ENCODE measurements at places on chromosomes 11 and 22. TPM values are rescaled to one million over a fixed set of nuclear protein-coding genes. Genes with fewer than 3 reads are reported as not detected.

GRCh38 chr11:74966651-74967050 is 17.6 kb downstream of the SPCS2 start:
- H3K36me3 ChIP-seq = peaks cover 32% of the 10 kb centered on the region
- DNase-seq = no peak
- no peak overlapping the region for H3K4me3 ChIP-seq
- H3K27ac ChIP-seq = peak overlapping the region; percentile 32
- no peaks in the 10 kb centered on the region for H3K4me1 ChIP-seq
- H3K27me3 ChIP-seq = no peaks in the 10 kb centered on the region

- H3K36me3 ChIP-seq = no peaks in the 10 kb centered on the region
- H3K27ac ChIP-seq = no peak overlapping the region
- H3K4me1 ChIP-seq = no peaks in the 10 kb centered on the region
- no peaks in the 10 kb centered on the region for H3K27me3 ChIP-seq
- H3K4me3 ChIP-seq = no peak overlapping the region
- no peak for DNase-seq
Observed at GRCh38 chr11:110011595-110011994, 81.6 kb upstream of the ZC3H12C start.

The CNIH2 gene
- under 0.01 TPM for total RNA-seq

DNA sequence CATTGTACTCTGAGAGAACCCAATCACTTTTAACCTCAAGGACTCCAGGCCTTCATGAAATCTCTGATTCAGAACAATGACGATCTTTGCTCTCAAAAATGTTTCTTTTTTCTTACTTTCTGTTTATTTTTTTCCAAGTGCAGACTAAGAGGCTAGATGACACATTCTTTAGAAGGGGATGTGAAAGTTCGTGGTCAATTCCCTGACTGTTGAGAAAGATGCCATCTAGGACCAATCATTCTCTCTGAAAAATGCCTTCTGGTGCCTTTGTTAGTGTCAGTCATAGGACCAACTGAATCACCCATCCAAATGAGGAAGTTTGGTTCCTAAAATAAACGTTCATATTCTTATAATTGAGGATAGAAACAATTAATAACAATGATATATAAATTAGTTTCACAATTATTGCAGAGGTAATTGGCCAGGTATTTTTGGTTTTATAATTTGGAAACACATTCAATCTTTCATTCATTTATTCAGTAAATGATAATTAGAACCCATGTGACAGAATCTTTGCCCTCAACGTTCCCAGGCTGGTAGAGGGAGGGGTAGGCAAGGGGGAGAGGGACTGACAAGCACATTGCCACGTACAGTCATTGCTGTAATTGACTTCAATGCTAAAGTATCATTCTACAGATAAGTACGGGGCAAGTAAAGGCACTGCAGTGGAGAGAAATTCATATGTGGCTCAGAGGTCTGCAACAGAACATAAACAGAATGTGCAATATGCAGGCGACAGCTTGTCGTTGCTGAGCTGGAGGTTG is 333.4 kb upstream of the MPPED2 start:
- H3K36me3 ChIP-seq = no peaks in the 10 kb centered on the region
- H3K27ac ChIP-seq = no peak overlapping the region
- no peak for DNase-seq
- no peak overlapping the region for H3K4me3 ChIP-seq
- no peaks in the 10 kb centered on the region for H3K27me3 ChIP-seq
- H3K4me1 ChIP-seq = no peaks in the 10 kb centered on the region

The P2RY2 gene
- total RNA-seq = 0.36 TPM

DNA sequence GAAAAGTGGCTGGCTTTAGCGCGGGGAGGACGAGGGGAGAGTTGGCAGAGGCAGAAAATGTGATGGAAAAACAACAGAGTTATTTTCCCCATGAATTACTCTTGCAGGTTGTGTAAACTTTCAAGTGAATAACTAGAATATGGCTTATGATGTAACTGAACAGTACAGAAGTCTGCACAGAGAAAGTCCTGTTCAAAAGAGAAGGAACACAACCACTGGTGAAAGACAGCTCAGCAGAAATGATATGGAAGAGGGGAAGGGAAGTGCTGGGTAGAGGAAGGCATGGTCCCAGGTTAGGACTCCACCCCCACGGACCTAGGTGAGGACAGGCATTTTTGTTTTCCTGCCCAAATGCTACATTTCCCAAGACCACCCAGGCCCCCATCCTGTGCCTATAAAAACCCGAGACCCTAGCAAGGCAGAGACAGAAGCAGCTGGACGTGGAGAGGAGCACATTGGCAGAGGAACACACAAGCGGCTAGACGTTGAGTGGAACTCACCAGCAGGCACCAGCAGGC is 77.7 kb downstream of the MAML2 start:
- no peaks in the 10 kb centered on the region for H3K27me3 ChIP-seq
- H3K27ac ChIP-seq = no peak overlapping the region
- DNase-seq = no peak
- no peak overlapping the region for H3K4me3 ChIP-seq
- H3K36me3 ChIP-seq = no peaks in the 10 kb centered on the region

GRCh38 chr22:20422271-20423007 is 15.2 kb downstream of the SCARF2 start:
- peak overlapping the region; percentile 58 for H3K27ac ChIP-seq
- peaks cover 13% of the 10 kb centered on the region for H3K36me3 ChIP-seq
- DNase-seq = peak; percentile 96
- no peaks in the 10 kb centered on the region for H3K27me3 ChIP-seq
- H3K4me3 ChIP-seq = no peak overlapping the region

- no peaks in the 10 kb centered on the region for H3K36me3 ChIP-seq
- H3K4me1 ChIP-seq = no peaks in the 10 kb centered on the region
- H3K27ac ChIP-seq = no peak overlapping the region
- H3K4me3 ChIP-seq = no peak overlapping the region
Observed at GRCh38 chr22:38549101-38549894, 20.7 kb downstream of the DMC1 start.

The LDLRAD3 gene
- 8.5 TPM for total RNA-seq

DNA sequence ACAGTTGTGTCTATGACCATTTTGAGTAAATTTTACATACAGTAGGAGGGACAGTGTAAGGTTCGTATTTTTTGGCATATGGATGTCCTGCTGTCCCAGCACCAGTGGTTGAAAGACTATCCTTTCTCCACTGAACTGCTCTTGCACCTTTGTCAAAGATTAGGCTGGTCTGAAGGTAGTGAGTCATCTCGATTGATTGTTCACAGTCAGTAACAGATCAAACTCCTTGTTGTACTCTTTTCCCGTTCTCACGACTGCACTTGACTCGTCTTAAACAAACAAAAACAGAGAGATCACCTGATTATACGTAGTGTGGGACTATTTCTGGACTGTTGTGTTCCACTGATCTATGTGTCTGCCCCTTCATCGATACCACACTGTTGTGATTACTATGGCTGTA is 77.1 kb downstream of the DGCR2 start:
- H3K36me3 ChIP-seq = peaks cover 60% of the 10 kb centered on the region
- peak; percentile 46 for DNase-seq
- H3K27ac ChIP-seq = no peak overlapping the region
- no peaks in the 10 kb centered on the region for H3K27me3 ChIP-seq

- no peak overlapping the region for H3K4me3 ChIP-seq
- H3K27me3 ChIP-seq = no peaks in the 10 kb centered on the region
- no peak overlapping the region for H3K27ac ChIP-seq
Observed at GRCh38 chr11:33068611-33069340, 29.4 kb downstream of the TCP11L1 start.

- no peak overlapping the region for H3K27ac ChIP-seq
- no peak for DNase-seq
- H3K4me3 ChIP-seq = no peak overlapping the region
- H3K4me1 ChIP-seq = no peaks in the 10 kb centered on the region
Observed at GRCh38 chr11:127071606-127072005, 71.0 kb upstream of the KIRREL3 start.

DNA sequence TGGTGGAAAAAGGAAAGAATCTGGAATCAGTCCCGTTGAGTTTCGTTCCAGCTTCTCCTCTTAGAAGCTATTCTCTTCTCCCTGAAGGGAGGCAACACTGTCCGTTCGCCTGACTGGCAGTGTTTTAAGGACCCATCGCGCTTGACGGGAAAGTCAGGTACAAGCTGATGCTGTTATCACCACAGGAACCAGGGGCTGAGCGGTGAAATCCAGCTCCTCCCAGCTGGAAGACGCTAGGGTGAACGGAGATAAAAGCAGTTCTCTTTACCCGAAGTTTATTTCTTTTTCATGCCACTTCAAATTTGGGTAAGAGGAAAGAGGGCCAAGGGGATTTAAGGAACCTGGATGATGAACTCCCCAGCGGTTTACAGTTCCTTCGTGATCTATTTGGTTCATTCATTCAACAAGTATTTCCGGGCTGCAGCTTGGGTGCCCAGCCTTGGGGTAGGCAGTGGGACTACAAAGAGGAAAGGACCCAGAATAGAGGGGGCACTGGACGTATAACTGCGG is 551 bp upstream of the DEUP1 start:
- H3K27ac ChIP-seq = no peak overlapping the region
- DNase-seq = peak; percentile 23
- H3K4me1 ChIP-seq = no peaks in the 10 kb centered on the region
- no peaks in the 10 kb centered on the region for H3K36me3 ChIP-seq

GRCh38 chr22:19446603-19447329 is 745 bp downstream of the C22orf39 start:
- H3K4me1 ChIP-seq = peaks cover 13% of the 10 kb centered on the region
- DNase-seq = peak; percentile 85
- H3K27ac ChIP-seq = peak overlapping the region; percentile 87
- peaks cover 34% of the 10 kb centered on the region for H3K36me3 ChIP-seq

The POLR2F gene
- total RNA-seq = 18.6 TPM

DNA sequence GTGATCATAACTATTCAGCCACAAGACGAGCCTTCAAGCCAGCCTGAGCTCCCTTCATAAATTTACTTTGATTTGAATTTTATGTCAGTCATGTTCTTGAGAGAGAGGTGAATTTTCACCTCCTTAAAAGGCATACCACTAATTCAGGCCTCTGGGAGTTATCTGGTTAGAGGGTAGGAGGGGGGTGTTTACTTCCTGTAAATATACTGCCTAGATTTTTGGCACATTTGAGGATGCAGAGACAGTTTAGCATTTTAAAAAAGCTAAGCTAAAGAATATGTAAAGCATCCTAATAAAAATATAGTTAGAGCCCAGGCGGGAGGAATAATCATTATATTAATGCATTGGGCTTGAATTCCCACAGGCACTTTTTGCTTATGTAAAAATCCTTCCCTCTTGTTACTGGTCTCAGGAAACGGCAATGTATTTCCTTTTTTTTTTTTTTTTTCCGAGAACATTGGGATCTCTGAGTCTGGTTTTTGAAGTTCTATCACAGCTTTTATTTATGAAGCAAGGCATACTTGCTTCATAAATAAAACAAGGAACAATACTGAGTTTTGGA is 116.5 kb downstream of the CSNK2A3 start:
- no peaks in the 10 kb centered on the region for H3K4me1 ChIP-seq
- H3K36me3 ChIP-seq = no peaks in the 10 kb centered on the region
- no peak overlapping the region for H3K4me3 ChIP-seq
- no peak overlapping the region for H3K27ac ChIP-seq

The TIRAP gene
- 10.6 TPM for total RNA-seq

- no peak for DNase-seq
- H3K36me3 ChIP-seq = no peaks in the 10 kb centered on the region
- H3K4me3 ChIP-seq = no peak overlapping the region
- peaks cover 7% of the 10 kb centered on the region for H3K4me1 ChIP-seq
- H3K27ac ChIP-seq = no peak overlapping the region
- no peaks in the 10 kb centered on the region for H3K27me3 ChIP-seq
Observed at GRCh38 chr11:36622431-36623136, 24.5 kb upstream of the RAG2 start.

DNA sequence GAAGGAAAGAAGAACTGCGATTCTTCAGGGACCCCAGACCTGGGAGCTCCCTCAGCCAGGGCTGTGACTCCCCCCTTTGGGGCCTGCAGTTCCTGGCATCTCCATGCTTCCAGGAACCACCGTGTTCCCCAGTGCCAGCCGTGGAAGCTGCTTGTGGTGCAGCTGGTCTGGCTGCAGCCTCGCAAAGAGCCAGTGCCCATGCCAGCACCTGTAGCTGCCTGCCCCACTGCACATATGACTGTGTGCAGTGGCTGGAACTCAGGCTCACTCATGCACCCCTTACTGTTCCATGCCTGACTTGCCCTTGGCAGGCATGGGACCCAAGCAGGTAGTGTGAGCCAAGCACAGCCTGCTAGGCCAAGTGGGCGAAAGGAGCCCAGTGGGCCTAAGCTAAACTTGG is 401.3 kb downstream of the LRRC4C start:
- no peak overlapping the region for H3K4me3 ChIP-seq
- H3K27me3 ChIP-seq = no peaks in the 10 kb centered on the region
- DNase-seq = no peak
- no peak overlapping the region for H3K27ac ChIP-seq

GRCh38 chr11:126194121-126194543 is 17.3 kb downstream of the RPUSD4 start:
- peaks cover 22% of the 10 kb centered on the region for H3K36me3 ChIP-seq
- no peak overlapping the region for H3K27ac ChIP-seq
- DNase-seq = peak; percentile 93
- no peaks in the 10 kb centered on the region for H3K27me3 ChIP-seq
- no peaks in the 10 kb centered on the region for H3K4me1 ChIP-seq

- no peak for DNase-seq
- H3K4me3 ChIP-seq = no peak overlapping the region
- H3K27me3 ChIP-seq = no peaks in the 10 kb centered on the region
- H3K36me3 ChIP-seq = no peaks in the 10 kb centered on the region
Observed at GRCh38 chr11:65363770-65364169, 9.2 kb downstream of the TIGD3 start.

DNA sequence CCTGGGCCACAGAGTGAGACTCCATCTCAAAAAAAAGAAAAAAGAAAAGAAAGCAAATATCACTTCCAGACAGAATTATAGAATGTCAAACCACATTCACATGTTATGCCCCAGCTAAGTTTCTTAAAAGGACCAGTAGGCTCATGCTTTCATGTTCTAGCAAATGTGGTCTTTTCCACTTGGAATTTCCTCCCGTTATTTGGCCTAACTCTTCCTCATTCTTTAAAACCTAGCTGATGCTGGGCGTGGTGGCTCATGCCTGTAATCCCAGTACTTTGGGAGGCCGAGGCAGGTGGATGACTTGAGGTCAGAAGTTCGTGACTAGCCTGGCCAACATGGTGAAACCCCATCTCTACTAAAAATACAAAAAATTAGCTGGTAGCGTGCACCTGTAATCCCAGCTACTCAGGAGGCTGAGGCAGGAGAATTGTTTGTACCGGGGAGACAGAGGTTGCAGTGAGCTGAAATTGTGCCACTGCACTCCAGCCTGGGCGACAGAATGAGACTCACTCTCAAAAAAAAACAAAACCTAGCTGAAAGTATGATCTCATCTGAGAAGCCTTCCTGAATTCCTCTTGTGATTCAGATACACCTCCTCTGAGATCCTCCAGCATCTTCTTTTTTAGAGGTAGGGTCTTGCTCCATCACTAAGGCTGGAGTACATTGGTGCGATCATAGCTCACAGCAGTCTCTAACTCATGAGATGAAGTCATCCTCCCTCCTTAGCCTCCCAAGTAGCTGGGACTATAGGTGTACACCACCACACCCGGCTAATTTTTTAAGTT is 50.4 kb downstream of the FCHSD2 start:
- no peak for DNase-seq
- H3K4me1 ChIP-seq = no peaks in the 10 kb centered on the region
- H3K27me3 ChIP-seq = no peaks in the 10 kb centered on the region
- H3K36me3 ChIP-seq = no peaks in the 10 kb centered on the region
- H3K4me3 ChIP-seq = no peak overlapping the region

- no peaks in the 10 kb centered on the region for H3K36me3 ChIP-seq
- H3K27ac ChIP-seq = no peak overlapping the region
- DNase-seq = no peak
- no peaks in the 10 kb centered on the region for H3K27me3 ChIP-seq
- peaks cover 13% of the 10 kb centered on the region for H3K4me1 ChIP-seq
- no peak overlapping the region for H3K4me3 ChIP-seq
Observed at GRCh38 chr11:111573821-111574249, 28.4 kb upstream of the SIK2 start.

The VPREB1 gene
- total RNA-seq = not detected
